ENCODE measurements at places on chromosomes 11 and 22. TPM values are rescaled to one million over a fixed set of nuclear protein-coding genes. Genes with fewer than 3 reads are reported as not detected.

GRCh38 chr22:43535741-43536140, 123.9 kb downstream of the MPPED1 start:
- DNase-seq: peak; percentile 78
- H3K4me3 ChIP-seq: peak overlapping the region; percentile 1
- H3K27me3 ChIP-seq: no peaks in the 10 kb centered on the region
- peaks cover 29% of the 10 kb centered on the region for H3K4me1 ChIP-seq

DNA sequence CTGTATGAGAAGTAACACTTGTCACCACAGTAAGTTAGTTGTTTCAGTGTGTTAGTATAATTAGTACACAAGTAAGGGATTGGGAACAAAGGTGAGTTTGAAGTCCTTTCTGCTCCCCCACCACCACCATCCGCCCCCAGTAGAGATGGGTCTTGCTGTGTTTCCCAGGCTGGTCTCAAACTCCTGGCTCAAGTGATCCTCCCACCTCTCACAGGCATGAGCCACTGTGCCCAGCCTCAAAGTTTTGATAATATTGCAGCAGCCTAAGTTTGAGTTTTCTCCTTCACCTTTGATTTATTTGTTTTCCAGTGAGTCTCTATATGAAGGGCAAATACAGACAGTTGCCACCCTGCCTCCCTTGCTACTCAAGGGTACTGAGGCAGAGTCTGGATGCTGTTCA, 23.7 kb upstream of the GRK2 start:
- H3K27me3 ChIP-seq: no peaks in the 10 kb centered on the region
- DNase-seq: no peak
- peaks cover 33% of the 10 kb centered on the region for H3K36me3 ChIP-seq
- peaks cover 36% of the 10 kb centered on the region for H3K4me1 ChIP-seq
- H3K4me3 ChIP-seq: no peak overlapping the region
- peak overlapping the region; percentile 96 for H3K27ac ChIP-seq

HBD gene
- polyA plus RNA-seq: not detected

FIBIN gene
- 0.30 TPM for polyA plus RNA-seq

GRCh38 chr11:126585388-126585773, 229.9 kb downstream of the ST3GAL4 start:
- no peak for DNase-seq
- H3K27ac ChIP-seq: peak overlapping the region; percentile 53
- peaks cover 9% of the 10 kb centered on the region for H3K4me1 ChIP-seq
- no peaks in the 10 kb centered on the region for H3K27me3 ChIP-seq
- no peak overlapping the region for H3K4me3 ChIP-seq

MS4A4A gene
- not detected for polyA plus RNA-seq

DNA sequence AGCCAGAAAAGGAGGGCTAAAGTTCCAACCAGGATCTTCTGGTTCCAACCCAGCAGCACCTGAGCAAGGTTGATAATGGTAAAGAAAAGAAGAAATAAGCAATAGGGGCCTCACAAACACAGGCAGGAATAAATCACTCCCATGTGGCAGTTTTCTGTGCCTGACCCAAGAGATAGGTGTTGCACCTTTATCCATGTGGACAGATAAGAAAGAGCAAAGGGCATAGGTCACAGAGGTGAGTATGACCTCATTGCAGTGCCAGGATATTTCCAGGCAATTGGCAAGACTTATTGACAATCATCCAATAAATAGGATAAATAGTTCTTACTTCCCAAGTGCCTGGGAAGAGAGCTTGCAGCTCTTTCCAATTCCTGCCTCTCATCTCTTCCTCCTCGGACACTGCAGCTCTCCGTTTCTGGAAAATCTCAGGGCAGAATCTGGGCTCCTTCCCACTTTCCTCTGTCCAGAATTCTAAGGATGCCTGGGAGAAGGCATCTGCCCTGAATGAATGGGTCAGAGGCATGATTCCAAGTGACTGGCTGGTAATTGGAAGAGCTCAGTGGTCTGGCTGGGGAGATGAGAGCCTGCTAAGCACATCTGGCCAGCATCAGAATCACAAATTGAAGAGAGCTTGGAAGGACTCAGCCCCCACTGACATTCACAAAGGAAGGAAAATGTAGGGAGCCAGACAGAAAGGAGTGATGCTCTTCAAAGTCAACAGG, 14.5 kb upstream of the LRRC55 start:
- peaks cover 9% of the 10 kb centered on the region for H3K4me1 ChIP-seq
- H3K27me3 ChIP-seq: no peaks in the 10 kb centered on the region
- H3K4me3 ChIP-seq: no peak overlapping the region
- H3K27ac ChIP-seq: no peak overlapping the region
- H3K36me3 ChIP-seq: no peaks in the 10 kb centered on the region

DNA sequence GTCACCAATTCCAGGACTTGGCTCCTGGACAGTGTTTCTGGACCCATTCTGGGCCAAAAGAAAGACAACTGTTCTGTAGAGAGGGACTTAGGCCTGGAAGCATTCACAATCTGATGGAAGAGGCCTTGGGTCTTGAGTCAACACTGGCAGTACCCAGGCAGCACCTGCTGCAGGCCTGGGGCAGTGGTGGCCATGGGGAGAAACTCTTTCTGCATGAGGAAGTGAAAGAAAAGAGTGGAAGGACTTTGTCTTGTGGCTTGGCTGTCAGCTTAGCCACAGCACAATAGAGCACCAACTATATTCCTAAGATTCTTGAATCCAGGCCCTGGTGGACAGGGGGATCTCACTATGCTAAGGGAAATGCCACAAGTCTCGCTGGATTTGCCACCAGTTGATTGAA, 70.6 kb downstream of the CTSC start:
- H3K36me3 ChIP-seq: no peaks in the 10 kb centered on the region
- no peaks in the 10 kb centered on the region for H3K27me3 ChIP-seq
- H3K4me1 ChIP-seq: no peaks in the 10 kb centered on the region
- no peak overlapping the region for H3K27ac ChIP-seq
- H3K4me3 ChIP-seq: no peak overlapping the region
- no peak for DNase-seq

PRAME gene
- 0.06 TPM for polyA plus RNA-seq

STX5 gene
- polyA plus RNA-seq: 25.6 TPM

GRCh38 chr11:23336961-23337360, 476.7 kb upstream of the CCDC179 start:
- no peak for DNase-seq
- H3K4me3 ChIP-seq: no peak overlapping the region
- H3K27me3 ChIP-seq: no peaks in the 10 kb centered on the region
- H3K4me1 ChIP-seq: no peaks in the 10 kb centered on the region

MS4A1 gene
- polyA plus RNA-seq: 0.82 TPM

- H3K27me3 ChIP-seq: peaks cover 12% of the 10 kb centered on the region
- H3K4me3 ChIP-seq: no peak overlapping the region
- H3K4me1 ChIP-seq: no peaks in the 10 kb centered on the region
- H3K36me3 ChIP-seq: no peaks in the 10 kb centered on the region
- no peak for DNase-seq
Measured at GRCh38 chr11:125138966-125139365, 25.6 kb upstream of the PKNOX2 start.

DNA sequence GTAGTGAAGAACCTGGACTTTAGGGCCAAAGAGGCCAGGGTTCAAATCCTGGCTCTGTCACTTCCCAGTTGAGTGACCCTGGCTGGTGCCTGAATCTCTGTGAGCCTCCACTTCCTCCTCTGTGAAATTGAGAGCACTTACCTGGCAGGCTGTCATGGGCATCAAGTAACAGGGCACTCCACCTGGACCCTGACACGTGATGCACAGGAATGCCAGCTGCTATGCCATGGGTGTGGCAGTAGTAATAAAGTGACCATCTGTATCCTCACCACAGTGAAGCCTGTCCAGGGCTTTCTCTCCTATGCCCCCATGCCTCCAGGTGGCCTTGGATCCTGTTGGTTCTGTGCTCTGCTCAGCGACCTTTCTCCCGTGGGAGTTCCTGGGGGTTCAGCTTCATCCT, 29.8 kb upstream of the PPP6R3 start:
- no peaks in the 10 kb centered on the region for H3K4me1 ChIP-seq
- no peak overlapping the region for H3K4me3 ChIP-seq
- no peak for DNase-seq
- peaks cover 27% of the 10 kb centered on the region for H3K36me3 ChIP-seq
- no peak overlapping the region for H3K27ac ChIP-seq

GRCh38 chr11:134544095-134544815, 132.2 kb upstream of the B3GAT1 start:
- H3K27me3 ChIP-seq: no peaks in the 10 kb centered on the region
- H3K27ac ChIP-seq: no peak overlapping the region
- H3K4me3 ChIP-seq: no peak overlapping the region
- DNase-seq: no peak

GRCh38 chr22:49525360-49525759, 302.3 kb downstream of the BRD1 start:
- no peak overlapping the region for H3K4me3 ChIP-seq
- no peak for DNase-seq
- no peaks in the 10 kb centered on the region for H3K36me3 ChIP-seq
- H3K27ac ChIP-seq: no peak overlapping the region
- no peaks in the 10 kb centered on the region for H3K4me1 ChIP-seq

DNA sequence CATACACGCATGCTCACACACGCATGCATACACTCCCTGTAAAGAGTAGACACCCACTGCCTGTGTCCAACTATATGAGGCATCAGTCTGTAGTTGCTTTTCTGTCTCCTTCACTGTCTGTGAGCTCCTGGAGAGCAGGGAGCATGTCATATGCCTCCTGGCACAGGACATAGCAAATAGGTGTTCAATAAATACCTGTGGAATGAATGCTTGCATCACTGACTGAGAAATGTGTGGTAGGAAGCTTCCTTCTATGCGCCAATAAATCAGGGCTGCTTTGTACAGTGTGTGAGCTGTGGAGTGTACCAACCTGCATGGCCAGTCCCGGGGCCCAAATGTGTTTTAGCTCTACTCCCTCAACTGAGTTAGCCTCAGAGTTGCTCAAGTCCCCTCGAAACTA, 37.2 kb upstream of the NAV2 start:
- peaks cover 18% of the 10 kb centered on the region for H3K4me1 ChIP-seq
- no peak for DNase-seq
- no peak overlapping the region for H3K27ac ChIP-seq
- no peaks in the 10 kb centered on the region for H3K27me3 ChIP-seq
- no peak overlapping the region for H3K4me3 ChIP-seq

DNA sequence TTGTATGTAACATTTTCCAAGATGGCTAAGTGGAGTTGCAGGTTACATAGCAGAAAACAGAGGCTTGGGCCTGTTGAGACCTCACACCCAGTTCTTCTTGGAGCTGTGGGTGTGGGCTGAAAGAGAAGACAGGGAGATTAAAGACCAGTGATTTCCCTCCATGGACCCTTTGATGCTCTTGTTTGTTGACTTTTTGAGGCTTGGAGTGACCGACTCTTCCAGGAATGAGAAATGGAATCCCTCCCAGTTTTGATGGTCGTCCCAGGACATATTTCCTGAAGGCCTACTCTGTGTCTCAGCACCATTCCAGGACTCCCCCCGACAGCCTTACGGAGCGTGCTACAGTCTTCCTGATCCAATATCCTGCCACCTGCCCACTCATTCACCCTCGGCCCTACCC, 96.9 kb downstream of the PTPRJ start:
- no peak overlapping the region for H3K4me3 ChIP-seq
- no peak for DNase-seq
- H3K27ac ChIP-seq: no peak overlapping the region
- H3K36me3 ChIP-seq: no peaks in the 10 kb centered on the region
- no peaks in the 10 kb centered on the region for H3K4me1 ChIP-seq

- peak overlapping the region; percentile 22 for H3K27ac ChIP-seq
- H3K4me1 ChIP-seq: peaks cover 29% of the 10 kb centered on the region
- H3K36me3 ChIP-seq: no peaks in the 10 kb centered on the region
- H3K4me3 ChIP-seq: peak overlapping the region; percentile 70
- H3K27me3 ChIP-seq: no peaks in the 10 kb centered on the region
- no peak for DNase-seq
Measured at GRCh38 chr22:30636226-30637077, 871 bp downstream of the SLC35E4 start.

DNA sequence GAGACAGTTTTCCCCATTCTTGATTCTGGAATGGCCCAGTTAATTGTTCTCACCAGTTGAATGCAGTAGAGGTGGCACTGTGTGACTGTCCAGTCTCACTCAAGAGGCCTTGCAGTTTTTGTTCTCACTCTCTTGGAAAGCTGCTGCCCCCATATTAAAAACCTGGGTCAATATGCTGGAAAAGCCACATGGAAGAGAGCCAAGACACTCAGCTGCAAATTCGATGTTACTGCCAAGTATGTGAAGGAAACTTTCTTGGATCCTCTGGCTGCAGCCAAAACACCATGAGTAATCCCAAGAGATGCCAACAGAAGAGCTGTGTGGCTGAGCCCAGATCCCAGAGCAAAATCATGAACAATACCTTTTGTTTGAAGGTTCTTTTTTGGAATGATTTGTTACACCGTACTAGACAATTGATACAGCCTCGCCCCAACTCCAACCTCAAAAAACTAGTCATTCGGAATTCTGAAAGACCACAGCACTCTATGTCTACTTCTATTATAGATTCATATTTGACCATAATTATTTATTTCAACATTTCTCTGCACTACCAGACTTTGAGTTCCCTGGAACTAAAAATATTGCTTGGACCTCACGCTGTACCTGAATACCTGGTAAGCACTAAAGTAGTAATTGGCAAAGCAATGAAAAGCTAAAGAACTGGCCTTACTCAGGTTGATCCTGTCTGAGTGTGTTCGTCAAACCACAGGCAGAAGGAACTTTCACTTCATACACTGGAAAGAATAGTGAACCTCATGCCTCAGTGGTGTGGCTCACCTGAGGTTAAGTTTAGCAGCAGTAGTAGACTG, 378.8 kb downstream of the ETS1 start:
- DNase-seq: peak; percentile 88
- H3K27ac ChIP-seq: peak overlapping the region; percentile 99
- no peaks in the 10 kb centered on the region for H3K27me3 ChIP-seq

RASSF10 gene
- 1.6 TPM for polyA plus RNA-seq

STK33 gene
- polyA plus RNA-seq: 0.18 TPM

GRCh38 chr11:3615998-3616397, 25.8 kb downstream of the ART5 start:
- H3K4me1 ChIP-seq: peaks cover 17% of the 10 kb centered on the region
- peaks cover 3% of the 10 kb centered on the region for H3K27me3 ChIP-seq
- H3K36me3 ChIP-seq: no peaks in the 10 kb centered on the region
- DNase-seq: no peak
- H3K27ac ChIP-seq: no peak overlapping the region
- H3K4me3 ChIP-seq: no peak overlapping the region

DNA sequence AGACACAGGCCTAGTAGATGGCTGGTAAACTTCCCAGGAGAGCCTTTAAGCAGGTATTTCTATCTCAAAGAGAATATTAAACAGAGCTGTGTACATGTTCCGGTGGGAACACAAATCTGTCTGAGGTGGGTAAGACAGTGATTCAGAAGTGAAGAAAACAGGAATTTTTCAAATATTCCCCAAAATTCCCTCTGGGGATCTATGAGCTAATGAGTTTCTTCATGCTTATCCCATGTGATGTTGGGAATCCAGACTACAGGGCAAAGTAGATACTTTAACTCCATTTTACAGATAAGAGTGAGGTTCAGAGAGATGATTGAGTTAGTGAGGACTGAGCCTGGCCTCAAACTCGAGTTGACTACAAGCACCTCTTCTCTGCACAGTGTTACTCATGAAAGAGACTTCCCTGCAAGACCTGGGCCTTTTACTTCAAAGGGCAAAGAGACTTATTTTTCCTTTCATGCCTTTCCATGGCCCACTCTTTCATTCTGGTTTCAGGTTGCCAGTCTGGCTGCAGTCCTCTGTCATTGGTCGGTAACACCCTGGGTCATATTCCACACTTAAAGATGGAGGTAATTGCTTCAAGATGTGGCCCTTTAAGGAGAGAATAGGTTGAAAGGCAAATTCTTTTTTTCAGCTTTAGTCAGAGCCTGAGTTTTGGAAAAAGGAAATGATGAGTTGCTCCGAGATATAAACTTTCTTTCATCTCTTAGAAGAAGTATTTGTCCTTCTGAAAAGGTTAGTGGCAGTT, 70.1 kb downstream of the CYB5R2 start:
- no peaks in the 10 kb centered on the region for H3K27me3 ChIP-seq
- no peak overlapping the region for H3K27ac ChIP-seq
- no peak for DNase-seq
- H3K4me3 ChIP-seq: no peak overlapping the region
- peaks cover 56% of the 10 kb centered on the region for H3K4me1 ChIP-seq

All from keratinocyte (primary cell).